ENCODE measurements at places on chromosomes 11 and 22.
A peak's percentile ranks its signal among the peaks of the same experiment; 100 is the strongest.

GRCh38 chr11:57379732-57380131, 1.2 kb downstream of the PRG3 start:
- no peak for DNase-seq

- DNase-seq = no peak
These were observed 134.7 kb downstream of the HIPK3 start for GRCh38 chr11:33391893-33392251.

DNA sequence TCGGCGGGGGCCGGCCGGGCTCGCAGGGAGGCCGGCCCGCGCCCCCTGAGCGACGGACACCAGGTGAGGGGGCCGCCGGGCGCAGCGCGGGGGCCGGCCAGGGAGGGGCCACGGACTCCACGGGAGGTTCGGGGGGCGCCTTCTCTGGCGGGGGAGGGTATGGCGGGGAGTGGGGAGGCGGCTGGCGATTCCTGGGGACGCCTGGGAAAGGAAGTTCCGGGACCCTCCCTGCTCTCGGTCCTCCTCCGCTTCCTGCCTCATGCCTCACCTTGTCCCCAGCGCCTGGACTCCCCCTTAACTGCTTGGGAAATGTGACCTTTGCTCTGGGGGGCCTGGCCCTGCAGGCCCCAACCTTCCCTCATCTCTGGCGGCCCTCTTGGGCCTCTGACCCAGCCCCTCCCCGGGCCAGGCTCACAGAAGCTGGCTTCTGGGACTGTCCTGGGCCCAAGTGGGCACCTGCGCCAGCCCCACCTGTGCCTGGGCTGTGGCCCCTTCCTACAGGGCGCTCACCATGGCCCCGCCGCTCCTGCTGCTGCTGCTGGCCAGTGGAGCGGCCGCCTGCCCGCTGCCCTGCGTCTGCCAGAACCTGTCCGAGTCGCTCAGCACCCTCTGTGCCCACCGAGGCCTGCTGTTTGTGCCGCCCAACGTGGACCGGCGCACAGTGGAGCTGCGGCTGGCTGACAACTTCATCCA, 516 bp downstream of the LRFN4 start:
- no peak for DNase-seq

GRCh38 chr11:2991452-2992233, 486 bp downstream of the NAP1L4 start:
- peak; percentile 34 for DNase-seq

- DNase-seq = no peak
These were observed 734 bp downstream of the C11orf58 start for GRCh38 chr11:16738947-16739815.

DNA sequence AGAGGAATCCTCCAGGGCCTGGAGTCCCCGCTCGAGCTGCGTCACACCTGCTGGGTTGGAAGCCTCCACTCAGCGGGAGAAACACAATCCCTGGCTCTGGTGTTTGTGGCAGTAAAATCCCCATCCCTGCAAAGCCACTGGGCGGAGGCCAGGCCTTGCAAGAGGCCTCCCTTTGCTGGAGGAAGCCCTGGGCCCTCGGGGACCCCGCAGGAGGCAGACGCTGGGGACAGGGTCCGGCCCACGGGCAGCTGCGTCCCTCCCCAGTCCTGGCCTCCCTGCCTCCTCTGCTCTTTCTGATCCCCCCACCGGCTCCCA, 194.7 kb downstream of the BRD1 start:
- DNase-seq = no peak

- no peak for DNase-seq
These were observed 34.1 kb downstream of the GNAZ start for GRCh38 chr22:23104187-23104971.

GRCh38 chr22:29457730-29458129, 19.3 kb downstream of the RFPL1 start:
- no peak for DNase-seq

DNA sequence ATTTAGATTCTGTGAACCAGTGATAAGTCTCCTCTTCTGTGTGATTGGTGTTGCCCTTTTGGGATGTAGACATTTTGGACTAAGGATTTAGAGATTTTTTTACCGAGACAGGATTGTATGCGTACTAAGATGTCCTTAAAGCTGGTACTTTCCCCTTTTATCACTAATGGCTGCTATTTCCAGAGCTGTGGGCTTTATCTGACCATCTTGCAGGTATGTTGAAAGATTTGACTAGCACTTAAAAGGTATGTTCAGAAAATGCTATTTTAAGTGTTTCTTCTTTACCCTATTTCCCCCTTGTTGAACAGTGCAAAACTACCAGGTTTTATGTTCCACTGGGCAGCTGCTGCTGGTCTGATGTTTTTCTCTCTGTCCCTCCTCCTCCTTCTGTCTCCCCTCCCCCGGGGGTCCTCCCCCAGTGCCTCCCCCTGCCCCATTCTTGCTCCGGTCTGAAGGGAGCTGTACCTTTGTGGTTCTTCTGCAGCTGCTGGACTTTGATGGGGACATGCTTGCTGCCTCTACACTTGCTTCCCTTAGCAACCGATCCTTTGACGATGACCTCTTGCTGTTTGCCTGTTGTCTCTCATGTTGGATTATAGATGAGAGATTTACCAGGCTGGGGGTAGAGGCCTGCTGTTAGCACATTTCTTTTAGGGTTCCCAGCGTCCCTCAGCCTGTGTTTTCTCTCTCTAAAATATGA, 59.6 kb downstream of the ZNRF3 start:
- DNase-seq = no peak

- no peak for DNase-seq
These were observed 69.7 kb downstream of the TTC28 start for GRCh38 chr22:28609921-28610320.

DNA sequence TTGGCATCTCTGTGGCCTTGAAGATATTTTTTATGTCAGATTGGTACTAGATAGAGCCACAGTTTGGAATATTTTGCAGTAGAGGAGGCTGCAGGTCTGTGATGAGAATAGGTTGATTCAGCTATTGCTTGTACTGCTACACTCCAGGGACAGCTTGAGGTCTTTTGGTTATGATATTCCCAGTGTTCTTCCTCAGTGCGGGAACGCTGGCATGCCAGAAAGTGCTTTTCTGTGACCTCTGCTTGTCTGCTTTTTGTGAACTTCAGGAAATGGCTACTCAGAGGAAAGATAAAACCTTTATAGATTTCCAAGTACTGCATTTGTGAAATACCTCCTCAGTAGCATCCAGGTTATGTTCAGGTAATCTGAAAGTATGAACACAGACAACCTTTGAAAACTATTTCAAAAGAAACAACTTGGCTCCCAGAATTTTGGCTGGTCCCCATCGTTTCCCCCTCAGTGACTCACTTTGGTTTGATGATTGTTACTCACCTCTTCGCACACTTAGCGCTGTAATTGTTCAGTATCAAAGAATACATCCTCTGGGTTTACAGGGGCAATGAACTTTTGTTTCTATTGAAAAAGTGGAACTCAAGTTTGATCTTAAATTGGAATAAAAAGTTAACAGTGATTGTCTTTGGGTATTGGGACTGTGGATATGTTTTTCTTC, 191.4 kb downstream of the HIPK3 start:
- DNase-seq = no peak

DNA sequence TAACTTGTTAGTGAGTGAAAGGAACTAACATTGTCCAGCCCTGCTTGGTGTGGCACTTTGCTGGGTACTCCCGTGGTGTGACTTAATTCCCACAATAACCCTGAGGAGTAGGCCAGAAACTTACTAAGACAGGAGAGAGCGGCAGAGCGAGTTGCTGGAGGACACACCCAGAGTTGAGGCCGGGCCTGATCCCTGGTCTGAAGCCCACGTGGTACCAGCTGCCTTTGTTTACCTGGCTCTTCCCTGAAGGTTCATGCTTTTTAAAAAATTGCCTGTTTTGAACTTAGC, 594 bp downstream of the MPST start:
- no peak for DNase-seq

- DNase-seq = no peak
These were observed 528.0 kb downstream of the SOX6 start for GRCh38 chr11:15828215-15828853.

GRCh38 chr11:111586388-111586831, 15.8 kb upstream of the SIK2 start:
- DNase-seq = peak; percentile 17

- peak; percentile 34 for DNase-seq
These were observed at the start of gene UFD1 for GRCh38 chr22:19478901-19479354. TSS of gene UFD1 (minus strand) at chr22:19479193. CDS start at chr22:19479085, 108 bp downstream.

DNA sequence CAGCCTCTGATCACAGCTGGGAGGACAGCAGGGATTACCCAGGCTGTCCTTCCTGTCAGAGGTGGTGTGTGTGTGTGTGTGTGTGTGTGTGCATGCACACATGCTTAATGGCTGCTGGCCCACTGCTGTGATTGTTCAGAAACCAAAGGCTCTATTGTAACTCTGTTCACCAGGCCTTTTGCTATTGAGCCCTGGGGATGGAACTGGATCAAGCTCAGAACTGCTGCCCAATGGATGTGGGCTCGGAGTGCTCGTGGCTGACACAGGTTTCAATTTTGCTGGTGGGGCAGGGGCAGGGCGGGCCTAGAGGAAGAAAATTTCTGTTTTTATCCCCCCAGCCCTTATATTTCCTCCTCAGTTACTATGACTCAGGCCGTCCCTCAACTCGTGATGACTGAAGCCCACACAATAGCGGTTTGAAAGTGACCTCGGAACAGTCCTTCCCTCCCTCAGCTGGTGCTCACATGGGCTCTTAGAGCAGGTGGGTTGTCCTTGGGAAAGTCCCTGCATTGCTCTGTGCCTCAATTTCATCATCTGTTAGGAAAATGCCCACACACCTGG, 359.3 kb downstream of the TENM4 start:
- DNase-seq = no peak

- no peak for DNase-seq
These were observed 52.9 kb downstream of the COPB1 start for GRCh38 chr11:14446701-14447169.

GRCh38 chr11:107217444-107217843, 199.2 kb upstream of the GUCY1A2 start:
- DNase-seq = no peak

DNA sequence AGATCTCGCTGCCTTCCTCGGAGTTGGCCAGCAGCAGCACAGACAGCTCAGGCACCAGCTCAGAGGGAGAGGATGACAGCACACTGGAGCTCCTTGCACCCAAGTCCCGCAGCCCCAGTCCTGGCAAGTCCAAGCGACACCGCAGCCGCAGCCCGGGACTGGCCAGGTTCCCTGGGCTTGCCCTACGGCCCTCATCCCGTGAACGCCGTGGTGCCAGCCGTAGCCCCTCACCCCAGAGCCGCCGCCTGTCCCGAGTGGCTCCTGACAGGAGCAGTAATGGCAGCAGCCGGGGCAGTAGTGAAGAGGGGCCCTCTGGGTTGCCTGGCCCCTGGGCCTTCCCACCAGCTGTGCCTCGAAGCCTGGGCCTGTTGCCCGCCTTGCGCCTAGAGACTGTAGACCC, 6.4 kb downstream of the PLA2G3 start:
- DNase-seq = no peak

- DNase-seq = no peak
These were observed 172.3 kb downstream of the LDLRAD3 start for GRCh38 chr11:36116161-36116560.

- DNase-seq = no peak
These were observed 23.8 kb downstream of the MICAL2 start for GRCh38 chr11:12134236-12134585.

DNA sequence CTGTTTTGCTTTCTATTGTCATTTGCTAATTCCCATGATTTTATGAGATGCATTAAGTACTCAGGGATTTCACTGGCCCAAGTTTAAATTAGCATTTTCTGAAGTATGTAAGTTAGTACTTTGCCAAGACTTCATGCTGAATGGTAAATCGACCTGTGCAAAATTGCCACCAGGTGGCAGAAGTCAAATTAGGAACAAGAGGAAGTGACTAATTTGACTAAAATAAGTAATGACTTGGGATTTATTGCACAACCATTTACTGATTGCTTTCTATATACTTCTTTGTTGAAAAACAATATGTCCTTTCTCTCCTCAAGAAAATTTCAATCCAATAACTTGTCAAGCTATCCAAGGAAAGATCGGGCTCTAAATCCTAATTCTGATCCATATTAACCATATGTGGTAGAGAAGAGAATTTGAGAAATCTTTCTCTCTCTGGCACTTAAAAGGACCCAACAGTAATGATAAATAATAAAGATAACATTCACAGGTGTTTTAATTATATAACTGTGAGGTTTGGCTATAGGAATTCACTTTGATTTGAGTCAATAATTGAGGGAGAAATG, 253.7 kb upstream of the CHORDC1 start:
- no peak for DNase-seq

- DNase-seq = no peak
These were observed 569 bp upstream of the YPEL1 start for GRCh38 chr22:21736084-21736642.

DNA sequence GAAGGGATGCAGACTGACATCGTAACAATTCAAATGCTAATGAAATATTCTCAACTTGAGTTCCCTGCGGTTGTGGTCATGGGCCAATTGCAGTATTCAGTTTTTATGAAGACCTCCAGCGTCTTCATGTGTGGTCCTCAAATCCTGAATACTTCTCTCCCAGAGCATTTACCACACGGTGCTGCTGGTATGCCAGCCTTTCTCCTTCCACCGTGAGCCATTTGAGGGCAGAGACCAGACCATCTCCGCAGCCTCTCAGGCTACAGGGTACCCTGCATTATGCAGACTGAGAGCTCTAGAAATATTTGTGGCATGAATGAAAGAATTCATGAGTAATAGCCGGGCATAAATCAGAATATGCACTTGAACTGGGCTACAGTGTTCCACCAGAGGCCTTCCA, 289.7 kb downstream of the ST3GAL4 start:
- DNase-seq = no peak

- no peak for DNase-seq
These were observed 6.8 kb upstream of the NEU3 start for GRCh38 chr11:74981888-74982287.

- DNase-seq = peak; percentile 7
These were observed 18.1 kb downstream of the POLA2 start for GRCh38 chr11:65279741-65280440.

GRCh38 chr11:34303028-34303570, 54.7 kb downstream of the ABTB2 start:
- DNase-seq = no peak

DNA sequence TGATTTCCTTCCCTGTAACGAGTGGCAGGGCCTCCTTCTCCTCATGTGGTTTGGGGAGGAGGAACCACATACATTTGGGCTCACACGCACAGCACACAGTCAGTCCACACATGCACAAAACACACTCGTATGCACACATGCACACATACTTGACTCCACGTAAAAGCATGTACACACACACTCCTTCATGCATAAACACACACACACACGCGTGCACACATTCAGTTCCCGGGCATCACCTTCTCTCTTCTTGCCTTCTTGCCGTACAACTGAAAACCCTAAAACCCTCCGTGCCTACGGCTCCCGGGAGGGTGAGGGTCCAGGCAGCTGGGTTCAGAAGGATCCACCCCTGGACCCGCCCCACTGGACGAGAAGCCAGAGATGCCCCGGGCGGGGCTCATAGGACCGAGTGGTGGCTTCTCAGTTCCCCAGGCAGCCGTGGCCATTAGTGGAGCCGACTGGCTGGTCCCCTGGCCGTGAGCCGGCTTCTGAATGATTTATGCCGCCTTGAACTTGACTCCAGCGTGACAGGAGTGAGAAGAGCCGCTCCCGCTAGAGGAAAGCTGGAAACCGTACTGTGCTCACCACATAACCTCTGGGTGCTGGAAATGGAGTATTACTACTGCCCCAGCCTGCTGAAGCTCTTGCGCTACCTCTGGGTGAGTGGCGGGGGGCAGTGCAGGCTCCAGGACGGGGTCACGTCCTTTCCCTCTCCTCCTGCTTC, 117.4 kb downstream of the KIAA1671 start:
- DNase-seq = no peak

Measured in stimulated activated CD4-positive, alpha-beta T cell treated with anti-CD3 and anti-CD28 coated beads, Interleukin-1b, Interleukin-23, amount 100 ng/mL, for 1 hour (primary cell).